T-cell (primary cell): ENCODE measurements at places on chromosomes 12 and 14.

DNA sequence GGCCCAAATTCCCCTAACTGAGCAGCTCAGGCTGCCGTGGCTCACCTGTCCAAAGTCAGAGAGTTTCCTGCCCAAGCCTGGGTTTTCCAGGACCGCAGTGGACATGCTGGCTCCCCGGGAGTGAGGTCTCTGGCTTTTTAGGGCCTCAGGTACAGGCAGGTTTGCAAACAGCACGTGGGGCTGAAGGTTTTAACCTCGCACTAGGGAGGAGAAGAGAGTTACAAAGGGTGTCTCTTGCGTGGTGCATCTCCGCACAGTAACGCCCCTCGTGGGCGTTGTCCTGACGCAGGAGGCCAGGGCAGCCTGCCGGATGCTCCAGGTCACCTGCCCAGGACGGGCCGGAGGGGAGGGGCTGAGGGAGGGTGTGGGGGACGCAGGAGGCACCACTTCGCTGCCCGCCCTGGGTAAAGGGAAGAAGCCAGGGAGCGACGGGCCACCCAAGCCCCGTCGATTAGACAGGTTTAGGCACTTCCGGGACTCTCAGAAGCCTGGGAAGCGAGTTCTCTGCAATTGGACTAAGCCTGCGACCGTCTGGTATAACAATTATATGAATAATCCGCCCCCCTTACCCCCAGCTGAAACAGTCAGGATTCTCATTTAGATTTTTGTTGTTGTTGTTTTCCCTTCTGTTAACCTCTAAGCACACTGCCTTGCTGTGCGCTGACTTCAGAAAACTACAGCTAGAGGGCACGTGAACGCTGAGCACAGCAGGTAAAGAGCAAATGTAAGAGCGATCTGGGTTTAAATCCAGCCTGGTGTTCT lies at the start of gene PAH:
TSS of gene PAH (minus strand) at position 219 of the 762 bp plus-strand sequence. CDS start at position 105, 114 bp downstream.
- DNase-seq = no peak

- no peak for DNase-seq
Measured at GRCh38 chr12:49646871-49647654, 23.7 kb downstream of the PRPF40B start.

DNA sequence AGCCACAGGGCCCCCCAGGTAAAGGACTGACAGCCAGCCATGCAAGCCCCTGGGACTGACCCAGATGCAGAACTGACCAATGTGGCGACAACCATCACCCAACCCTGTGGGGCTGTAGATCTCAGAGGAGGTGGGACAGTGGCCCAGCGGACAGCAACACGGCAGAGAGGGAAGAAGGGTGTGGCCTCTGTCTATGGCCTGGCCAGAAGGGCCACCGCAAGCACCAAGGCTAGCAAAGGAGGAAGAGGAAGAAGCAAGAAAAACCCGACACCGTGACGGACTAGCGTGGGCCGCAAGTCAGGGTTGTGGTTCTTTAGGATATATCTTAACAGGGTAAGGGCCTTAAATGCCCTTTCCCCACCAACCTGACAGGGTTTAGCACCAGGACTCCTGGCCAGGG lies 71.2 kb downstream of the ITPK1 start:
- DNase-seq = no peak

DNA sequence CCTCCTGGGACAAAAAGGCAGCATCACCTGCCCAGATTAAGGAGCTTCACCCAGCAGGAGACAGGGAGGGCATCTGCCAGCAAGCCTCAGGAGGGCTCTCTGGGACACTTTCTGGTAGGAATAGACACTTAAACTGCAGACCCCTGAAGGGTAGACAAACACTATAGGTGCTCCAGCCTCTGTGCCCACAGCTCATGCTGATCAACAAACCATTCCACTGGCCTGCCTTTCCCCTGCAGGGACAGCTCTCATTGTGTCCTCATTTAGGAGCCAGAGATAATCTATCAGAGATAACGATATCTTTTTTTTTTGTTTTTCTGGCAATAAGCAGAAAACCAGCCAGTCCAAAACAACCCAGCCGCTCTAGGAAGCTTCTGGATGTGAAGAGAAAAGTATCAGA lies 251.8 kb upstream of the CCDC196 start:
- no peak for DNase-seq

DNA sequence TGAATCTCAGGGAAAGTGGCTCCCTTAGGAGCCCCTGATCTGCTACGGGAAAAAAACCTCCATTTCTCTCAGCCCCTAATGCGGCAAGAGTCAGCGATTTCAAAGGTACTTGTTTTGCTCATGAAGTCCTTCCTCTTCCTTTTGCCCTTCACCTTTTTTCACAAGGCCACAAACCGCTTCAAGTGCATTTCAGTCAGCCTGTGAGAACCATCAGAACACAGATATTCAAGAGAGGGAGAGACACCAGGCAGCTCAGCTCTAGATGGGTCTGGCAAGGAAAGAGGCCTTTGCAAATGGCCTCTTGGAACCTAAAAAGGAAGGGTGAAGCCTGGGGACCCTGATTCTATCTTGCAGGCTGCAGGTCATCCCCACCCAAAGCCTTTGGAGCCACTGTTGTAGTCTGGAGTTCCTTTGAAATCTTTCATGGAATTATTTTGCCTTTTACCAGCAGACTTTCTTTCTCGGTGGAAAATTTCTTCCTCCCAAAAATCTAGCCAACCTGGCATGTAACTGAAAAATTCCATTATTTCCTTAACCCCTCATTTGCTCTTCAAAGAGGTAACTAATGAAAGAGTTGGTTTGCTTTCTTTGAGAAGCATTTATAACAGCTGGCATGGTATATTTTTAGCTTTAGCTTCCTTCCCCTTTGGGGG lies 145.0 kb downstream of the SAMD4A start:
- no peak for DNase-seq

GRCh38 chr14:25843481-25844470 lies 754.1 kb downstream of the NOVA1 start:
- DNase-seq = no peak

DNA sequence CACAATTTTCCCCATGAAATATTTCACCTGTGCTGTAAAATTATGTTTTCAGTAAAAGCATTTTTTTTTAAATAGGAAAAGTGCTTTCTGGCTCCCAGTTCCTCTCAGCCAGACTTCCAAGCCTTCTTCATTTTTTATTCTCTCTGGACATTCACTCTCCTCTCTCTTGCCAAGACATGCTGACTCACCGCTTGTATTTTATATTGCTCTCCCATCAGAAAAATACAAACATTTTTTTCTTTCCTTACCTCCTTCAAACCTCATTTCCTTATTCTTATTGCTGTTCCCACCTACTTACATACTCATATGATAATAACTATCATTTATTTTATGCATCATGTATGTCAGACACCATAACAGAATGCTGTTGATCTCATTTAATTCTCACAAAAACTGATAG lies 37.7 kb upstream of the ZNF641 start:
- DNase-seq = no peak

DNA sequence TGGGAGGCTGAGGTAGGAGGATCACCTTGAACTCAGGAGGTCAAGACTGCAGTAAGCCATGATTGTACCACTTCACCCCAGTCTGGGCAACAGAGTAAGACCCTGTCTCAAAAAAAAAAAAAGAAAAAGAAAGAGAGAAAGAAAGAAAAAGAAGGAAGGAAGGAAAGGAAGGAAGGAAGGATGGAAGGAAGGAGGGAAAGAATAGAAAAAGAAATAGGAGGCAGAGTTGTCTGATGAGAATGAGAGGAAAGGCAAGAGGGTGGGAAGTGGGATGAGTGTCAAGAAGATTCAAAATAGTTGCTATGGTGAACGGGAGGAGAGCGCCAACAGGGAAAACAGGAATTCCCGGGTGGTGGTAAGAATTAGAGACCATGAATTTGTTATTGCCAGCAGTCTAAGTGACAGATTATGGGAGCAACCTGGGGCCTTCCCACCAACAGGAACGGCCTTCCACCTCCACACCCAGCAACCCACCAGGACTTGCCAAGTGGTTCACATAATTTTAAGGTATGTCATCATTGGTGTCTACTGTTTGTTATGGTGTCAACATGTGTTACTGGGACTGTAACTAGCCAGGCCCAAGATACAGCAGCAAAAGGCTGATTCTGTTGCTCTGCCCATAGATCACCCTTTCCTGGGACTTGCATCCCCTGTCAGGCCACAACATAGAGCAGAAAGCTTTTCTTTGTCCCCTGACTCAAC lies 36.1 kb upstream of the C12orf76 start:
- no peak for DNase-seq

GRCh38 chr12:22812531-22812930 lies 187.6 kb downstream of the ETNK1 start:
- DNase-seq = no peak
